ENCODE measurements at places on chromosomes 1 and 21. TPM values are rescaled to one million over a fixed set of nuclear protein-coding genes. Genes with fewer than 3 reads are reported as not detected.

SYT6 gene
- 0.10 TPM for total RNA-seq

RNASEL gene
- 6.6 TPM for total RNA-seq

KRTAP11-1 gene
- total RNA-seq = 25.4 TPM

CHRM3 gene
- total RNA-seq = 2.0 TPM

MIXL1 gene
- not detected for total RNA-seq

REN gene
- 0.30 TPM for total RNA-seq

SYCP1 gene
- total RNA-seq = not detected

CD84 gene
- 3.8 TPM for total RNA-seq

RASAL2 gene
- total RNA-seq = 15.9 TPM

ADCY10 gene
- 0.20 TPM for total RNA-seq

CYYR1 gene
- total RNA-seq = 10.9 TPM

PPFIA4 gene
- total RNA-seq = 4.2 TPM

All from skin of body (tissue), 3 donors.